NCI-H1092 treated with DMSO at 0.1 percent for 48 hours (cell line): ENCODE measurements at places on chromosomes 7 and 10.

GRCh38 chr10:75565286-75566251, 134.1 kb downstream of the LRMDA start:
- no peak for DNase-seq

GRCh38 chr10:15182540-15183207, 14.2 kb upstream of the NMT2 start:
- no peak for DNase-seq

DNA sequence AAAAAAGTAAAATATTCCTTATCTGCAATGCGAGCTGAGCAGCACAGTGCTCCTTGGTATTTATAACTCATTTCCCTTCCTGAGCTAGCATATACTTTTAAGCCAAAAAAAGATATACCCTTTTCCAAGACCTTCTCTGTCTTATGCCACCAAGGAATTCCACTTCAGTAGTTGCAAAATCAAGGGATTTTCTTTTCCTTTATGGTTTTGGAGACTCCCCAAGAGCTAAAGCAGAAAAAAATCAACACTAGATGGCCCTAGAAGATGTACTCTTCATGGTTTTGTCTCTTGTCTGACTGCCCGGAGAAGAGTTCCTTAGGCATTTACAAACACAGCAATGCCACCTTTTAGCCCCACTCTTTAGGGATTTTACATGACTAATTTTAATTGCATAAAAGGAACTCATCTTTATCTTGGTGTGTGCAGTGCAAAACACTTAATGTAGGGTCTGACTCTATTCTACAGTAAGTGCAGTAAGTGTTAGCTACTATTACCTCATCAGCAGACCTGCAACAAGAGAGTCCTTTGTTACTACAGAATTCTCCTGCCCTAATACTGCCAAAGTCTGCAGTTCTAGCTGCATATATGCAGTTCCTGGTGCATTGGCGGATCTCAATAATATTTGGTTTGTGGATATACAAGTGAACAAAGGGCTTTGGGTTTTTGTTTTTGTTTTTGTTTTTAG, 443.3 kb downstream of the GFRA1 start:
- DNase-seq: no peak

- DNase-seq: no peak
Observed at GRCh38 chr7:11236680-11237079, 263.0 kb downstream of the PHF14 start.

DNA sequence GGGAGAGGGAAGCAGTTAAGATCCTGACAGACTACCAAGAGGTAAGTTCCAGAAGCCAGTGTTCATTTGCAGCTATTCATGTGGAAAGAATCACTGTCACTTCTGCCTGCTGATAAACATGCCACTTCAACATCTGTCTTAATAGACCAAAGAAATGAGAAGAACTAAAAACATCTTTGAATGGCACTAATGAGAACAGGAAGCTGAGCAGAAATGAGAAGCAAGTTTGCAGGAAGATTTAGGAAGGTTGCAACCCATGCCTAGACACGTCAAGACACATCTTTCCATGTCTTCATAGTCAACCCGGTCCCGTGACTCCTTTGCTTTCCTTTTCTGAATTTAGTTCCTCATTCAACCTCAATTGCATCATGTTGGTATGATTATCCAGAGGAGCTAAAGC, 180.0 kb downstream of the PDE1C start:
- no peak for DNase-seq

DNA sequence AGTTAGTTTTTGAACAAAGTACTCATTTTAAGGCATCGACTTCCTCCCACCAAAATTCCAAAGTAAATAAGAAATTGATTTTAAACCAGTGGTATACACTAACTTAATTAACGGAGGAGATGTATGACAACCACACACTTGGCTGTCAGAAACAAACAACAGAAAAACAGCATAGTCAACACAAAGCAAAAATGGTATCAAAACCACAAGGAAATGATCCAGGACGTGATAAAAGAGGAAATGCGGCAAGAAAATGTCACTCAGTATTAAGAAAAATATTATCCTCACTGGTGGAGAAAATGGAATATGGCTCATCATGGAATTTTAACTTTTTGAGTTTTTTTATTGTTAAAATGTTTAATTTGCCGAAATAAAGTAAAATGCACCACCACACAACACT, 17.5 kb downstream of the KIAA1549 start:
- DNase-seq: no peak
